SHP77 treated with DMSO at 0.1 percent for 48 hours (cell line): ENCODE measurements at places on chromosomes 3 and 15.

- DNase-seq = no peak
These were observed 13.5 kb downstream of the TBC1D2B start for GRCh38 chr15:78063970-78064385.

GRCh38 chr15:90459368-90459767, 70.4 kb upstream of the CRTC3 start:
- DNase-seq = no peak

- no peak for DNase-seq
These were observed 23.9 kb upstream of the BCL2L10 start for GRCh38 chr15:52136442-52136980.

DNA sequence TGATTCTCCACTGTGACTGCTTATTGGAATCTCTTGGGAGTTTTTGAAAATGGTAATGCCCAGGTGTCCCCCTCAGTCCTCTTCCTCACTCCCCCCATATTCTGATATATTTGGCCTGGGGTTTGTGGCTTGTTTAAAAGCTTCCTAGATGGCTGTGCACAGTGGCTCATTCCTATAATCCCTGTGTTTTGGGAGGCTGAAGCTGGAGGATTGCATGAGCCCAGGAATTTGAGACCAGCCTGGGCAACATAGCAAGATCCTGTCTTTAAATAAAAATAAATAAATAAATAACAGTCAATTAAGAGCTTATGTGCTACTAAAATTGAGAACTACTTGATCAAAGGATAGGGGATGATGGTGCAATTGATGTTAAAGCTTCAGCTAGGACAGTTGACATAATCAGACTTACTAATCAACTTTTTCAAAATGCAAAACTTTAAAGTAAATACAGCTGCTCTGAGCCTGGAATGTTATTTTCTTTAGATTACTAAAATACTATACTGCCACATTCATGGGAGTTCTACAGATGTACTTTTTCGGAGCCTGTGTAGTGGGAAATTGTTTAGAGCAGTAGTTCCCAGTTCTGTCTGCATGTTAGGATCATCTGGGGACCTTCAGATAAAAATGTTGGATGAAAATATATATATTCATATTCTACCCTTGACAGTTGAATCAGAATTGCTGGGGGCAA, 33.4 kb downstream of the ARIH1 start:
- no peak for DNase-seq

GRCh38 chr3:42729404-42730145, 27.0 kb upstream of the HHATL start:
- no peak for DNase-seq

- DNase-seq = no peak
These were observed 30.7 kb downstream of the EIF4E3 start for GRCh38 chr3:71694358-71694999.
